Activated naive CD4-positive, alpha-beta T cell treated with Interleukin-2 at 50 U/mL for 16 hours (primary cell): ENCODE measurements at places on chromosomes 7 and 10.

DNA sequence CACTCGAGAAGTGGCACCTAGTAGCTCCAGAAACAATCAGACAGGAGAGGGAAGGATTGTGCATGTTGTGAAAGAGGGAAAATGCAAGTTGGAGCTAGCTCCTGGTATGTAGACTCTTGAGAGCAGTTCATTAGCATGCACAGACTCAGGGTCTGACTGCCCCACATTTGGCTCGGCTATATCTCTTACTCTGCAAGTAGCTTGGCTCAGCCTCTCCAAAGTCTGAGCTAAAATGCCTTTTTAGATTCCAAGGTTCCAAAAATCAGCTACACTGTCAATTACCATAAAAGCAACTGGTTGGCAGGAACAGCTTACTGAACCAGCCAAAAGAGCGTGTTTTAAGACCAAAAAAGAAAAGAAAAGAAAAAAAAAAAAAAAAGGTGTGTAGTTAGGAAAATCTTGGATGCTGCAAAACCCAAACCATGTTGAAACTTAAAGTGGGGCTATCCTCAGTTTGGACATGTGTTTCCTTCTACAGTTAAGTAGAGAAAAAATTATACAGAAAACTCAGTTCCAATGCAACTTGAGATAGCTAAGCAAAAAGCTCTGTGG, 65.5 kb downstream of the MKX start:
- DNase-seq = no peak

DNA sequence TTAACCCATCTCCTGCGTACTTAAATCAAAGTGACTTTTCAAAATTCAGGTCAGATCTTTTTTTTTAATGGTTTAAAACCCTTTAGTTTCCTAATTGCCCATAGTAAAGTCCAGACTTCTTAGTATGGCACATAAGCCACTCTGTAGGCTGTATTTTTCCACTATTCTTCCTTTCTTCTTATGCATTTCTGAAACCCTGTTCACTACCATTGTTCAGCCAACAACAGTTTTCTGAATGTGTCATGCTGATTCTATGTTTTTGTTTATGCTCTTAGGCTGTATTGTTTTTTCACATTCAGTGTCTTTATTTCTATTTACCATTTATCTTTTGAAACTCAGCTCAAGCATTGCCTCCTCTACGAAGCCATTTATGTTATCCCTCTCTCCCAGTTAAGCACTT, 26.7 kb downstream of the CCSER2 start:
- no peak for DNase-seq

GRCh38 chr10:61964059-61964709, 62.7 kb downstream of the ARID5B start:
- DNase-seq = no peak

DNA sequence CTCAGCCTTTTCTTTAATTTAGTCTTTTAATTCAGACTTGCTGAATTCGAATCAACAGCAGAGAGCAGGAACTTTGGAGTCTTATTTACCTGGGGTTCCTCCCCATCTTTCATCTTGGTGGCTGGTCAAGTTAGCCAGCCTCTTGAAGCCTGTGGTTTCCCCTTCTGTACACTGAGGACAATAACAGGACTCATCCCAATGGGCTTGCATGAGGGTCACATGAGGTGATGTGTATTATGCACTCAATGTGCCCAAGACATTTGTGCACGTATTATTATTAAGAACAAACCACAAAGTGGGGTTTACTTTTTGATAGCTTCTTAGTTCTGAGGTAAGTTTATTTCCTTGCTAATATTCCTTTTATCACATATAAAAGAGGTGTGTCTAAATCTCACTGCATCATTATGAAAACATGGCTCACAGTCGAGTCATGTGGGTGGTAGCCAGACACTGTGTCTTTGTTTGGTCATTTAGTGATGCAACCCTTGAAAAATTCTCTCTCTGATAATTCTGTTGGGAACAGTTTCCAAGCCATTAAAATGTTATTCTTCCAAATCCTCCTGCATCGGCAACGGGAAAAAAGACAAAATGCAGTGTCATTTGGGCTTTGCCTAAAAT, 86.5 kb upstream of the GRB10 start:
- no peak for DNase-seq

DNA sequence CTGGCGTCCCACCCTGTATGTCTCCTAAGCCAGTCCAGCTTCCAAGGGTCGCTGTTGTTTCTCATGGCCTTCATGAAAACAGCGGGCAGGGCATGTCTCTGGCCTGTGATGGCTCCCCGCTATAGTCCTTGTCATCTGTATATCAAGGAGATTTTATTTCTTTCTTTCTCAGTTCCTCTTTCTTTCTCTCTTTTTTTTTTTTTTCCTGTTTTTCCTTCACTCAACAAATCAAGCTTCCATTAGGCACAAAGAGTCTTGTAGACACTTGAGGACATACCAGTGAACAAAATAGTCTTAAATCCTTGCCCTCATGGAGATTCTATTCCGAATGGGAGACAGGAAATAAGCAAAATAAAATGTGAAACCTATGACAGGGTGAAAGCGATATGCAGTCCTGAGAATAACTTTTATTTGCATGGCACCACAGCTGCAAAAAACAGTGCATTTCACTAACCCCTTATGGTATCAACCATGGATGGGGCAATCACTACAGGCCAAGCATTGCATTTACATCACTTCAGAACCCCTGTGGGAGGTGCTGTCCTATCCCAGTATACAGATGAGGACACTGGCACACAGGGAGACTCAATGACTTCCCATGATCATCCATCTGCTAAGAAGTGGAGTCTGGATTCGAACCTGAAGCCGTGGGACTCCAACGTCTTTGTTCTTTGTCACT, 50.7 kb downstream of the SYPL1 start:
- DNase-seq = no peak

DNA sequence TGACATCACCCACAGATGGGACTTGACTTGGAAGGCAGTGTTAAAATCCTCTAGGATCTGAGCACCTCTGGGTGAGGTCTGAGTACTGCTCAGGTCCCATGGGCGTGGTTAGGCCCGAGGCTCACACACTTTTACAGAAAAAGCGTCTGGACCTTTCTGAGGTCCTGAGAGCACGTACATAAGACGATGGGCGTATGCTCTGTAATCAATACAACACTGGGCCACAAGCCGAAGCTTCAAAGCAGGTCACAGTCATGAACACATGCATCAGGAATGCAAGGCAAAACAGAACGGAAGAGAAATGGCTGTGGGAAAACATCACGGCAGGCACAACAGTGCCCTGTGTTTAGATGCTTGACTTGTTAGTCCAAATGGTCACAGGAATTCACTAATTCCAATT, 112.2 kb downstream of the LARP4B start:
- no peak for DNase-seq
